ENCODE measurements at places on chromosomes 5 and 9. TPM values are rescaled to one million over a fixed set of nuclear protein-coding genes. Genes with fewer than 3 reads are reported as not detected.

Gene ARID3C
- 0.22 TPM for total RNA-seq

Gene SKP2
- total RNA-seq, result 52.8 TPM

Gene ANKRD55
- total RNA-seq, result not detected

DNA sequence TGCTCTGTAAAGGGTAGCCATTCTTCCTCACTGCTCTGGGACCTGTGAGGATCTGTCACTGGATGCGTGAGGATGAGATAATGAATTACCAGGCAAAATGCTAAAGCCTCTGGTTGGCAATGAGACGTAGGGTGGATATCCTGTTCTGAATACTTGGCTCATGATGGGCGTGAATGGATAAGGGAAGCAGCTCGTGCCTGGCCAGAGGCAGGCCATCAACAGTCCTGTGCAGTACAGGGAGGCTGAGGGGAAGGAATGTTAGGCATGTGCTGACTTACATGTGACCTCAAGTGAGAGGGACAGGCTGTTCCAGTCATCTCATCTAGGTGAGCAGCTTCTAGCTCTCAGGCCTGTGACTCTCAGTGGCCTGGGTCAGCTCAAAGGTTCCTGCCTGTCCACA is 172.8 kb downstream of the CARTPT start:
- DNase-seq, result no peak

Gene NR4A3
- 37.7 TPM for total RNA-seq

GRCh38 chr5:172499287-172499686 is 45.0 kb upstream of the SH3PXD2B start:
- DNase-seq, result no peak

DNA sequence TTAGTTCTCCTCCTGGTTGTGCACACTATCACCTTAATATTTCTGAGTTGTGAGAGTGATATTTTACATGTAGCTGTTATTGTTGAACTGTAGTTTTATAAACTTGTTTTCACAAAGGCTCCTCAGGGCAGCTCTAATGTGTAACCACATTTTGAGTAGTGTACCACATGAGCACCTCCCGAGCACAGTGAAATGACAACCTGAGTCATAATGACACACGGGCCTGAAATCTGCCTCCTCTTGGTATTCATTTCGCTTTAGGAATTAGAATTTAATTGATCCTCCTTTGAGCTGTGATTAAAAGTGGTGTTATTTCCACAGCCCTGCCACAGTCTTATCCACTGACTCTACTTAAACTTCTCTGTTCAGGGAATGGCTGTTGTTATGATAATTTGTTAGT is 7.9 kb downstream of the MTRR start:
- DNase-seq, result no peak

DNA sequence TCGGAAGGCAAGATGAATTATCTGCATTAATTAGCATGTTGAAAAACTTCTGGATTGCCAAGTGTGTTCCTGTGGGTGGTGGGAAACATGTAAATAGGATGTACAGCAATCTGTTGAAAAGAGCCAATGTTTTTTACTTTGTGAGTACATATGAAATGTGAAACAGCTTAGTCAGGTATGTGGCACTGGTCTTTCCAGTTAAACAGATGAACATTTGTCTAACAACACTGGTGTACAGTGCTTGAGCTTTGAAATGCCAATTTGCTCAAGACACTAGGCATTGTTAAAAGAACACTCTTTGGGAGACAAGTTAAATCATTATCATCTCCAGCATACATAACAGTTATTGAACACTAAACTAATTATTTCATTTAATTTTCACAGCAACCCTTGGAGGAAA is 107.3 kb upstream of the SLC24A2 start:
- no peak for DNase-seq

- no peak for DNase-seq
These were observed 294.2 kb upstream of the PTGER4 start for GRCh38 chr5:40385544-40385943.

DNA sequence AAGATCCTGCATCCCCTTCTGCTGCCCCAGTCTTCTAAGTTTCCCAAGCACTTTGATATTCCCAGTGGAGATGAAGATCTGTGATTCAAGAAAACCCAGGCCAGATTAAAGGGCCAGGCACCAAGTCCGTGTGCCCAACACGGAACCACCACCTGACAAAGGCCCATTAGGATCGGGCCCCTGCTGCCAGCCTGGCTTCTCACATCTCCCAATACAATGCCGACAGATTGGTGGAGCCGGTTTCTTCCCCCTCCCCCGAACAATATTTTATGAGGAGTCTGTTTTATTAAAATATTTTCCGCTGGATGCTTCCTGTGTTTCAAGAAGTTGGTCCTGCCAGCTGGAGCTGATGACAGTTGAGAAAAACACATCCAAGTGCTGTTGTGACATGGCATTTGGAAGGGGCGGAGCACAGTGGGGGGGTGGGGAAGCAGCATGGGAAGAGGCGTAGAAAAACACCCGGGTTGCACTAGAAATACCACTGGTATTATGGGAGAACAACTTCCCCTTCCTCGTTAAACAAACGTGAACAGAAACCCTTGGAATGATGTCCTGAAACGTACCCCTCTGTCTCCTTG is 45.0 kb downstream of the CRB2 start:
- DNase-seq, result no peak

DNA sequence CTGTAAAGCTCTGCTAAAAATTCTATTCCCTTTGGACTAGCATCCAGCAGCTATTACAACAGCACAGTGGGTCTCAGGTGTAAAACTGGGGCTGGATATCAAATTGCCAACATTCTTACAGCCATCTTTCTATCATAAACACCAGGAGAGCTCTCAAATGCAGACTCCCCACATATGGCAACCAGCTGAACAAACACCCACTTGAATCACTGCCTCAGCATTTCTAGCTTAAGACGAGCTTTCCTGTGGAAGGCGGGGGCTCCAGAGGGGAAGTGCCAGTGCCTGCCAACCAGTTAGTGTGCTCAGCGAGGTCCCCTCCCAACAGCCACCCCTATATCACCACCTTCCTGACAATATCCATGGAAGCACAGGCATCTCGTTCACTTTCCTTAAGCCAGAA is 62.2 kb downstream of the IPPK start:
- DNase-seq, result no peak

Gene ZCCHC10
- 35.0 TPM for total RNA-seq

Data from CD8-positive, alpha-beta memory T cell (primary cell).